Suprapubic skin (tissue), 4 donors: ENCODE measurements at places on chromosomes 11 and 22.

- DNase-seq: no peak
These were observed 4.0 kb downstream of the LINC01488 start for GRCh38 chr11:69485337-69486041.

DNA sequence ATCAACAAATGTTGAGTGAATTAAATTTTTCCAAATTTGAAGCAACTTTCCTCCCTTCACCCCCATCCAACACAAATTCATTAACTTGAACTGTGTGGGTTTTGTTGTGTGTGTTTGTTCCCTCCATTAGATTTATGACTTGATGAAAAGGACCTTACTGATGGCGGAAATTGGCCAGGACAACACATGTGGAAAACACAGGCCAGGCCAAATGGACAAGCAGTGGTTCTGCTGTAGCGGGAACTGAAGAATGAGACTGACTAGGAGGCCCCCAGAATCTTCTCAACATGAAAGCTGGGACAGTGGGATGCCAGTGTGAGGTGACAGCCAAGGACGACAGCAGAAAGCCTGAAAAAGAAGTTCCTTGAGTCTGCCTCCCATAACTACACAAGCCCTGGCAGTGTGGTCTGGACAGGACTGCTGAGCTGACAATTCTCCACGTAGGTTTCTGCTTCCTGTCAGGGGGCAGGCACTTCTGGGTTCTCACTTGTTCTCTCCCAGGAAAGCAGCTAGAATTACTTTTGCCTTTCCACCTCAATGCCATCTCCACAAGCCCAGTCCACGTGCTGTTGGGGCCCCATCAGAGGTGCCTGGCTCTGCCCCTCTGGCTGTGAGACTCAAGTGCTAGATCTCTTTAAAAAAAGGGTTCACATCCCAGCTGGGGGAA, 94.3 kb downstream of the ETS1 start:
- no peak for DNase-seq

GRCh38 chr11:47415949-47416472, 7.6 kb downstream of the SLC39A13 start:
- DNase-seq: peak; percentile 85

- DNase-seq: no peak
These were observed 65.6 kb downstream of the PPFIBP2 start for GRCh38 chr11:7579361-7579791.

DNA sequence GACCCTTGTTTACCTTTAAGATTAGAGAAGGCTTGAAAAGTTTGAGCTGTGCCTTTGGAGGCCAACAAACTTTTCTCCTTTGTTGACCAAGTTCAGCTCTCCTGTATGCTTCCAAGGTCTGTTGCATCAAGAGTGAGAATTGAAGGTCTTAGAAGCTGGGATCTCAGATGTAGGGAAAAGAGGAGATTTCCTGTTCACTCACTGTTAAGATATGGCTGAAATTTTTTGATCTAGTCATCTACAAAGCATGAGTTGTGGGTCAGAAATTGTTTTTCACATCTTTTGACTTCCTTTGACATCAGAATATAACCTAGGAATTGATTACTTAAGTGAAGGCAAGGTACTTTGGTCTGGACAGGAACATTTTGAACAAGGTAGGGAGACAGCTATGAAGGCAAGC, 12.1 kb downstream of the OR51B4 start:
- no peak for DNase-seq

DNA sequence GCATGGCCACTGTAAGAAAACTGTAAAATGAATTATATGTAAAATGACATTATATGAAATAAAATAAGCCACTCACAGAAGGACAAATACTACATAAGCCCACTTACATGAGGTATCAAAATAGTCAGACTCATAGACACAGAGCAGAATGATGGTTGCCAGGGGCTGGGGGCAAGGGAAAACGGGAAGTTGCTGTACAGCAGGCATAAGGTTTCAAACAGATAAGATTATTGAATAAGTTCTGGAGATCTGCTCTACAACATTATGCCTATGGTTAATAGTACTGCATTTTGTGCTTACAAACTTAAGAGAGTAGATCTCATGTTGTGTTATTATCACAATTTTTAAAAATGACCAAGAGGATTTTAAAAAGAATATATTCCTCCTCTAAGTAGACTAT, 32.7 kb upstream of the HEPHL1 start:
- DNase-seq: no peak

- DNase-seq: no peak
These were observed 516.0 kb upstream of the CHORDC1 start for GRCh38 chr11:90738799-90739198.

GRCh38 chr11:57471496-57471895, 11.2 kb downstream of the RTN4RL2 start:
- no peak for DNase-seq

GRCh38 chr11:35567737-35568465, 42.5 kb upstream of the PAMR1 start:
- DNase-seq: no peak

DNA sequence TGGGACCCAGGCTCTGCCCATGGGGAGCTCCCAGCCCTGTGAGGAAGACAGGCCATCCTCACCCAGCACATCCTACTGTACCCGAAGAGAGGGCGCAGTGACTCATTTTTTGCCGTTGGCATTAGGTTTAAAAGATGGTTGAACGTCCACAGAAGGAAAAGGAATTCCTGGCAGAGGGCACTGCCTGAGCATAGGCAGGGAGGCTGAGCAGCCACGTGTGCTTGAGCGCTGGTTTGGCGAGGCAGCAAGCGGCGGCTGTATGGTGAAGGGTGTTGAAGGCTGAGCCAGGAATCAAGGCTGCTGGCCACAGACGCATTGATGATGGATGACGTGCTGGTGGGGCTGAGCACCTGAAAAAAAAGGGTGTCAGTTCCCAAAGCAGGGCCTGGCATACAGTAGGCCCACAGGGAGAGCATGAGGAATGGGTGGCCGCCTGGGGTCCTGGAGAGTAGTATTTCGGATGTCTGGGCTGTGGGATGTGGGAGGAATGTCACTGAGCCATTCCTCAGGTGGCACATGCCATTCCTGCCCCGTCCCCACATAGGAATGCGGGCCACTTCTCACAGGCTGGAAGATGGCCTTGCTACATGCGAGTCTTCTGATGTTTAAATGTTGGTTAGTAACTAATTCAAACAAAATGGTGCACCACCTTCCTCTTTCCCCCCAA, 112.5 kb downstream of the KIAA1671 start:
- no peak for DNase-seq

DNA sequence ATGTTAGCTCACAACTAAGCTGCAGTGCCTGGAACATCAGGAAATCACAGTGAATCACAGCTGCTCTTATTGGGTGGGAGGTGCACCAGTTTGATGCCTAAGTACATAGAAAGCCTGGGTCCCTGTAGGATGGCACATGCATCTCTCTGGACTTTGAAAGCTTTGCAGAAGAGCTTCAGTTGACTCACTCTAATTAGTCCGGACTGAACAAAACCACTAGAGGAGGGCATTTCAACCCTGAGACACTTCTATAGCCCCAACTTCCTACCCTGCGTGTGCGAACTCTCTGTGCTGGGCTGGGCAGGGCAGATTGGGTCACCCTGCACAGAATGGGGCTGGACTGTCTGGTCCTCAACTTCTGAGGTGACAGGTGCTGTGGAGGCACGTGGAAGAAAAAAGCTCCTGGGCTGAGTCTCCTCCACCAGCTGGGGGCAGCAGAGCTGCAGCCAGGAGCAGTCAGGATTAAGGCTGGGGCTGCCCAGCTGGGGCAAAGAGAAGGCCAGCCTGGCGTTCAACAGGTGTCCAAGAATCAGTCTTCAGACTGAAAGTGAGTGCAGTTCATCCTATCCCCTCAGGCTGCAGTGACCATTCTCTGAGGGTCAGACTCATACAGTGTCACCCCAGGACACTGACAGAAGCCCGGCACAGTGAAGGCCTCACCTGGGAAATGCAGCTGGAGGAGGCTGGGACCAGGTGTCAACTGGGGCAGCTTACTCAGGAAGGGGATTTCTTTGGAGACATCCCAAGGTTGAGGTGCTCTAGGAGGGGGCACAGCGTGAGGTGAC, 22.1 kb downstream of the GGTLC2 start:
- DNase-seq: no peak

GRCh38 chr22:44172370-44173108, 8.2 kb upstream of the PARVG start:
- DNase-seq: no peak

DNA sequence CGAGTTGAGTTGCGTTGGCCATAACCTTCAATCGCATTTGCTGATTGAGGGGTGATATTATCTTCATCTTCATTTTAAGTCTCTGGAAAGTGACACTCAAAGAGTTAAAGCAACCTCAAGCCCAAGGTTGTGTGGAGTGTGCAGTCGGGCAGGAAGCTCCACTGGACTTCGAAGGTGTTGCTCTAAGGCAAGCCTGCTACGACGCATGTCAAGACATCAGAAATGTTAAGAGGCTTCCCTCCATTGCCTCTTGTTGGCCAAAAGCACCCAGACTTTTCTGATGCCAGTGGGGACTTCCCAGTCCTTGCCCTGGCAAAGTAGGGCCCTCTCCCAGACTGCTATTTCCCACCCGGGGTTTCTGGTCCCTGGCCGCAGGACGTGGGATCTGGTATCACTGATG, 23.6 kb upstream of the SCGB1D1 start:
- no peak for DNase-seq

DNA sequence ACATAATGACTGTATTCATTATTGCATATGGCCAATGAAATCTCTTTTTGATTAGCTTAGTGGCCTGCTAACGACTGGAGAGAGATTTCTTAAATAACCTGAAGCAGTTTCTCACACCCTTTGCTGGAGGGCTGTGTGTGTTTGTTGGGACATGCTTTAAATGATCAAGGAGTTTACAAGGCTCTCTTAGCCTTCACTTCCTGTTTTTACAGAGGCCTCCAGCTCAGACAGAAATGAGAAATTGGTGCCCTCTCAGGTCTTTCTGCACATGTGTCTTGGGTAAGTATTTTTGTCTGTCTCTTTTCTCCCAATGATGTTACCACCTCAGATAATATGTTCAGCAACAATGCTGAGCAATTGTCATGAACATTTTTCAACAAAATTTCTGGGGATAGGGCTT, 884.4 kb upstream of the CNTN5 start:
- DNase-seq: no peak

GRCh38 chr11:65663639-65664200, 1.0 kb upstream of the RELA start:
- DNase-seq: peak; percentile 90

DNA sequence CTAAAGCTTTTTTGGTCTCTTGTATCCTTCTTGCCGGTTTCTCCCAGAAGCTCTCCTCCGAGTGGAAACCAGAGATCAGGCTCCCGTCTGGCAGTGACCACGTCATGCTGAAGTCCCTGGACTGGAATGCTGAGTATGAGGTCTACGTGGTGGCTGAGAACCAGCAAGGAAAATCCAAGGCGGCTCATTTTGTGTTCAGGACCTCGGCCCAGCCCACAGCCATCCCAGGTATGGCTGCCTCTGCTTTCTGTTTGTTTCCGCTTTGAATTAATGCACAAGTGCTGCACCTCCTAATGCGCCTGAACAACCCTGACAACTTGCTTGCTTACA, 54.3 kb upstream of the TTC12 start:
- no peak for DNase-seq

DNA sequence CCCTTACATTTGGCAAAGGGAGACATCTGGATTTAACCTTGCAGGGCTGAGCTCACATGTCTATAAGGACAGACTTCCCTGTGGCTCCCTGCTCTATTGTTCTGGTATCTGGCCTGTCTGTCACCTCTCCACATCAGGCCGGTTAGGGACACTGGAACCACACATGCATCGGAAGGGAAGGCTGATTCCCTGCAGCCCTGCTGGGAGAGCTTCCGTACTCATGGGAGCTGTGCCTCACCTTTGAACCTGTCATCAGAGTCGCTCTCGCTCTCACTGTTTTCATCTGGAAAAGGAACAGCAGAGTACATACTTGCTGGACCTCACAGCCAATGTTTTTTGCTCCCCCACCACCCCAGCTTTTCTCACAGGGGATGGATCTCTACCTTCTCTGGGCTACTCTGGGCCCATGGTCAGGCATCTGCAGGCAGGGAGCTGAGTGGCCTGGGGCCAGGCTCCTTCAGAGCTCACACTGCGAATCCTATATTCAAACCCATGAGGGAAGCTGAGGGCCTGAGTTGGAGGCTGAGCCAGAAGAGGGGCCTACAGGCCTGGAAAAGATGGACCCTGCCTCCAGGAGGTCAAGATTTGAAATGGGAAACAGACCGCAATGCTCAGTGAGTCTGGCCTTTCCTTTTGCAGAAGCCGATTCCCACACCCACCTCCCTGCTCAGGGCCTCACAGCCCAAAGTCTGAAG, 31.3 kb downstream of the RPL27A start:
- no peak for DNase-seq

- DNase-seq: no peak
These were observed at the start of gene OR52K2 for GRCh38 chr11:4448995-4449394. OR52K2 (plus strand) TSS chr11:4449295; CDS start chr11:4449340, 45 bp downstream.

GRCh38 chr11:65103476-65103875, 7.5 kb downstream of the VPS51 start:
- no peak for DNase-seq

- no peak for DNase-seq
These were observed 1291.7 kb downstream of the BRD1 start for GRCh38 chr22:48535868-48536540.

GRCh38 chr11:9956483-9956882, 292.6 kb downstream of the SWAP70 start:
- no peak for DNase-seq

DNA sequence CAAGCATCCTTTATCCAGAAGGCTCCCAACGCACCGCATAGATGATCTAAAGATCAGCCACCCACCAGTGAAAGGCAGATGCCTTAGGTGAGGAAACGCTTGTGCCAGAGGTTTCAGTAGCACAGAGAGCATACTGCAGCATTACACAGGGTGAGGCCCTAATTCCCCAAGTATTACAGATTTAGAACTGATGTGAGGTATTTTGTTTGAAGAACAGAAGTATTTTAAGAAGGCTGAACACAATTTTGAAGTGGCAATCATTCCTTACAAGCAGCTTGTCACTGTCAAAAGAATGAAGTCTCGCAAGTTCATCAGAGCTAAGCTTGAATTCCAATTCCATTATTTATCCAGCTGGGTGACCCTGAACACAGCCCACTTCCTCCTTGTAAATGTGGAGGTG, 70.0 kb upstream of the FAT3 start:
- DNase-seq: no peak

DNA sequence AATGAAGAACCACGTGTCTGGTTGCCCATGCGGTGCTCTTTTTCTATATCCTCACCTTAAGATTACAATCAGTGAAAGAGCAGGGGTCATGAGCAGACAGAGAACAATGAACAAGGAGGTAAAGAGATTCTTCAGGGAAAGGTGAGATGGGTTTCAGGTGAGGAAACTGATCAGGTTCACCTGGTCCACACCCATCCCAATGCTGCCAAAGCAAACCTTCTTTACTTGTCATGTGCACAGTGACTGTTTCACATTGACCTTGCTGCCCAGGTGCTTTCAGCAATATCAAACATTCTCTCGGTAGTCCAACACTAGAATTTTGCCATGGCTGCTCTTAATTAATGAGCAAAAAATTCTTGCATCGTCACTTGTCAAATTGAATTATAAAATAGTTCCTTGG, 24.5 kb upstream of the OR9Q2 start:
- no peak for DNase-seq
